ENCODE measurements at places on chromosomes 7 and 10. TPM values are rescaled to one million over a fixed set of nuclear protein-coding genes. Genes with fewer than 3 reads are reported as not detected.

DNA sequence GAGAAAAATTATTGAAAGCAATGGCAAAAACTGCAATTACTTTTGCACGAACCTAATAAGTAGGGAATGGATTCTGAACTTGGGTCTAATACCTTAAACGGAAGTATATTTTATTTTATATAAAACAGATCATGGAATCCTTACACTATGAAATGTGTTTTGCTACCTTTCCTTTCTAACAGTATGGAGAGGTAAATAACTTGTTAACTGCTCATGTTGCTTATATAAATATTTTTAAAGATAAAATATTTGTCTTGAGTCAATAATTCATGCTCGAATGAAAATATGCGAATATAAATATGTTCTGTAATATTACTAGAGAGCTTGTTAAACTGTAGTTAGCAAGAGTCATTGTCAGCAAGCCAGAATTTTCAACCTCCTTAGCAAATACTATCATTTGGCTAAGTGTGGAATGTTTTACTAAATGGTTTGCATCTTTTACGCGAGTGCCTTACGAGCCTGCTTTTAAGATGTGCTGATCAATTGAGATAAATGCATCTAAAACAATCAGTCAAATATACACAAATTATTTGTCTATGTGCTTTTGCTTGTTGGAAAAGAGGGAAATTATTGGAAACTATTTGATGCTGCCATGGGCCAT lies 5.9 kb downstream of the GNAT3 start:
- no peak for DNase-seq

- DNase-seq, result no peak
These were observed 506 bp downstream of the MCM10 start for GRCh38 chr10:13161857-13162271.

Gene PIK3AP1
- 4.2 TPM for polyA plus RNA-seq

GRCh38 chr10:121886997-121887622 lies 40.7 kb downstream of the ATE1 start:
- peak; percentile 67 for DNase-seq

DNA sequence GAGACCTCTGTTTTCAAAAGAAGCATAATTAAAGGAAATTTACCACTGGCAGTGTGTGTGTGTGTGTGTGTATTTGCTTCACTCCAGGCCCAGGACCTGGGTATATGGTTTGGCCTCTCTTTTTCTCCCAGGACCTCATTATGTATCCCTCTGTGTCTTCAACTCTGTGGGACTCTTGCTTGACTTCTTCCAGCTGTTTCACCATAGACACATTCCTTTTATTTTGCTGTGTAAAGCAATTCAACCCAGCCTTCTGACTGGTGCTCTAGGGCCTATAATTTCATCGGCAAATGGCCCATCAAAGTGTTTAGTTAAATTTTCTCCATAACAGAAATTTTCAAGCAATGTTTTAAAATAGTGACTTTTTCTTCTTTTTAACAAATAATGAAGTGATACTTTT lies 954.3 kb downstream of the CNTNAP2 start:
- no peak for DNase-seq

GRCh38 chr10:52836816-52837215 lies 64.2 kb upstream of the MBL2 start:
- no peak for DNase-seq

Gene AGAP5
- 28.9 TPM for polyA plus RNA-seq

DNA sequence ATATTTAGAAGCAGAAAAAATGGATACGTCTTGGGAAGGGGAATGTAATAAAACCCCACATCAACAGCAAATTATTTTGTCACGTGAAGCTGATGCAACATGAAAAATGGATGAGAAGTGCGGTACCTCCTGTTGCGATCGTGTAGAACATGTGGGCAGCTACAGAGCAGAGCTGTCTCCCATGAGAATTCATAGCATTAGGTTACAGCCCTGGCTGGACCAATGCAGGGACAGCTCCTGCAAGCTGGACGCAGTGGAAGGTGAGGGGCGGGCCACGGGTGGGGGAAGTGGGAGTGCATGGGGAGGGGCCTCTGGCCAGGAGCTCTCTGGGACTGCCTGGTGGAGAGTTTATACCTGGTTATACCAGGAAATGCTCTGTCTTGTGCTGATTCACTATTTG lies 120.3 kb downstream of the GATA3 start:
- peak; percentile 48 for DNase-seq

- DNase-seq, result no peak
These were observed 7.6 kb downstream of the WDR86 start for GRCh38 chr7:151402029-151402835.

DNA sequence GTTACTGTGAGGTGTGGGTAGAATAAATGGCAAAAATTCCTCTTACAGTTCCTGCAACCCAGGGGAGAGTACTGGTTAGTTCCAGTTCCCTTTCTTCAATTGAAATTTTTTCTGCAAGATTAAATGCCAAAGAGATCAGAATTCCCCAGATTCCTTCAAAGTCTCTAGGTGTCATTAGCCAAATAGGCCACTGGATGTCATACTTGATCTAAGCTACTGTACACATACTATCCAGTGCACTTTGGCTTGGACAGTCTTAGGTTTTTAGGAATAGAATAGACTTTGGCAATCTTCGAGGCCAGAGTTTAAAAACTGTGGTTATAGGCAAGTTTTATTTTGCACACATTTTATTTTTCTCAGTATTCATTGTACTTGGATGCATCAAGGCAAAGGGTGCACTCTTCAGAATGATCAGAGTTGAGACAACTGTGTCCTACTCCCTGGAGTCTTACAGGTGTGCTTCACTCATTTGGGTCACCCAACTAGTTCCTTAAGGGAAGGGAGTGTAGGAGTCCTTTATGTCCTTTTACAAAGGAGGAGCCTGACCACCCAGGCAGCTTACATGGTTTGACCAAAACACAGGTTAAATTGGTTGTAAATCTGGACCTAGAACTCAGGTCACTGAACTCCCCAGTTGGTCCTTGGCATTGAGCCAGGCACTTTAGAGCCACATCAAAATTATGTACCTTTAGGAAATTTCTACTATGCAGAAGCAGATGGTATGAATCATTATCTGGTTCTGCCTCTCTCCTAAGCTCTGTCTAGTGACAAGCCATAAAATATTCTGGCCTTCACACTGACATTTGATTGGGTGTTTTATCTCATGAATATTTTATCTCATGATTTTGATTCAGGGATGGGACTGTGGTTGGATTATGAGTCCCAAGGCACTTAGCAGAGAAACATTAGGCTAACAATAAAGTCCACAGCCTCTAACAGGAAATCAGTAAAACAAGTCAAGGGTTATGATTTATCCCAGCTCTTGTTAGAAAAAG lies 49.5 kb downstream of the ASAH2B start:
- DNase-seq, result peak; percentile 23

Gene ITPRID1
- polyA plus RNA-seq, result not detected

- no peak for DNase-seq
These were observed 223.5 kb downstream of the DNAJB6 start for GRCh38 chr7:157560258-157560654.

DNA sequence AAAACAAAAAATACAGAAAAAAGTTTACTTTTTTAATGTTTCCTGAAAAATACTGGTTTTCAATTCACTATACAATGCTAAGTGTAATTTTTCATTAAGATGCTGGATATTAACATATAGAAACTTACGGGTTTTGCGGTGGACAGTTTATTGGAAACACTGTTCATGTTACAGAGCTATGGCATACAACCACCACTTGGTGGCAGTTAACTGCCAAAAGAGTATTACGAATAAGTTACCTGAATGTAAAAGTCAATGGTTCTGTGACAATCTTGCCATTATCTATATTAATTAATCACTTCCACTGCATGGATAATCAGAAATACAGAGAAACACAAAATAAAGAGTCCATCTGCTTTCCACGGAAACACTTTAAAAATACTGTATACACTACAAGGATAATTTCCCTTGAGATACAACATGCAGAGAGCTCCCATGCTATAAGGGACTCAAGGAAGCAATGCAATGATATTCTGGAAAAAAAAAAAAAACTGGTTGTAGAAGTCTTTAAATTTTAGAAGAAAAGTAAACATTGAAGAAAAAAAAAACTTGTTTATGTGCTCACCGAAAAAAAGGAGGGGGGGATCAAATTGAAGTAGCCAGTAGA lies 97.0 kb downstream of the TPK1 start:
- DNase-seq, result no peak

- no peak for DNase-seq
These were observed 35.9 kb downstream of the TSPAN15 start for GRCh38 chr10:69486922-69487730.

GRCh38 chr10:44786286-44786850 lies 124.8 kb upstream of the TMEM72 start:
- DNase-seq, result no peak

- no peak for DNase-seq
These were observed 187.2 kb upstream of the CDK1 start for GRCh38 chr10:60591119-60591518.

Gene GOT1
- 93.4 TPM for polyA plus RNA-seq

Gene GCK
- polyA plus RNA-seq, result 4.7 TPM

GRCh38 chr10:114181971-114182370 lies 2.8 kb downstream of the TDRD1 start:
- peak; percentile 23 for DNase-seq

Measured in renal pelvis (tissue), 12 donors.